ENCODE measurements at places on chromosomes 5 and 9.
A peak's percentile ranks its signal among the peaks of the same experiment; 100 is the strongest.

- DNase-seq = peak; percentile 29
These were observed 142.9 kb downstream of the AOPEP start for GRCh38 chr9:94869415-94869843.

GRCh38 chr9:101814064-101814463 is 75.6 kb upstream of the GRIN3A start:
- no peak for DNase-seq

GRCh38 chr5:111486055-111486454 is 26.3 kb downstream of the STARD4 start:
- DNase-seq = no peak

DNA sequence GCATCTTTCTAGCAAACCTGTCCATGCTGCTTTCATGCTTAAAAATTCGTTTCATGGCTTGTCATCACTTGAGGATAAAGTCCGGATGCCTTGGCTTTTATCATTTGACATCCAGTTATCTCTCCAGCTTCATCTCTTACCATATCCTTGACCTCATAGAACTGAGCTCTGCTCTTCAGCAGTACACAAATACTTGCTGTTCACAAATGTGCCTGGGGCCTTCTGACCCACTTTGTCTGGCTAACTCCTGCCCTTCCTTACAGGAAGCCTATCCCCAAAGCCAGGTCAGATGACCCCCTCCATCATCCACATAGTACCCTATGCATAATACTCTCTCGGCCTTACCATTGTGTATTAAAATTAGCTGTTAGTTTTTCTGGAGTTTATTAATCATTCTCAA is 249.1 kb downstream of the SAXO1 start:
- DNase-seq = no peak

DNA sequence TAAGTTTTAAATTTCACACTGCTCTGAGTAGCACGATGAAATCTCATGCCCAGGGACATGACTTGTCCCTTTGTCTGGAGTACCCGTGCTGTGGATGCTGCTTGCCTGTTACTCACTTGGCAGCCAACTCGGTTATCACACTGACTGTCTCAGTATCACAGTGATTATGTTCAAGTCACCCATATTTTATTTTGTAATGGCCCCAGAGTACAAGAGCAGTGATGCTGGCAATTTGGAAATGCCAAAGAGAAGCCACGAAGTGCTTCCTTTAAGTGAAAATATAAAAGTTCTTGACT is 22.8 kb upstream of the SCGB3A2 start:
- DNase-seq = no peak

DNA sequence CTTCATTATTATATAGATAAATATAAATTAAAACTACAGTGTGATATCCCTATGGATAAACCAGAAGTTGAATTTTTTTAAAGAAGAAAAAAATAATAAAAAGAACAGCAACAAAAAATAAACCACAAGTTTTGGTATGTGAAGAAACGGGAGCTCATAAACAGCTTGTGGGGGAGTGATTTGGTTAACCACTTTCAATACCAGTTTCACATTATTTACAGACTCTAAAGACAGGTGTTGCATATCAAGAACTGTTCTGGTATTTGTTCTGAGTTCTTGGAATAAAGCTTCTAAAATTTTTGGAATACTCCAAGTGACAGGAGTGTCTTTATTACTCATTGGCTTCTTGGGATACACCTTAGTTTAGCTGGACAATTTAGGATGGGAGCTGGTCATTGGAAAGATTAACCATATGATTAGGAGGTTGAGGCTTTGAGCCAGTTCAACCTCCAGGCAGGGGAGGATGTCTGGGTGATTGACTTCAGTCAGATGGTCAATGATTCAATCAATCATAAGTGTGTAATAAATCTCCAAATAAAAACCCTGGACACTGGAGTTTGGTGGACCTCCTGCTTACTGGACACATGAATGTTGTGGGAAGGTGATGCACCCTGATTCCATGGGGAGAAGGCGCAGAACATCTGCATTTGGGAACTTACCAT is 2223.1 kb upstream of the C9orf72 start:
- DNase-seq = no peak

GRCh38 chr5:71891856-71892255 is 172.8 kb downstream of the CARTPT start:
- DNase-seq = no peak

GRCh38 chr5:36680066-36680465 is 73.7 kb downstream of the SLC1A3 start:
- no peak for DNase-seq

- DNase-seq = no peak
These were observed 42.8 kb upstream of the GOLGA1 start for GRCh38 chr9:124983698-124984097.

GRCh38 chr9:98328770-98329169 is 73.3 kb upstream of the TBC1D2 start:
- no peak for DNase-seq

GRCh38 chr5:124649491-124650146 is 96.8 kb downstream of the ZNF608 start:
- DNase-seq = peak; percentile 90

GRCh38 chr9:34550016-34550680 is 27.4 kb upstream of the ENHO start:
- no peak for DNase-seq

GRCh38 chr5:164532235-164532900 is 1026.9 kb downstream of the MAT2B start:
- no peak for DNase-seq

GRCh38 chr5:112086740-112087139 is 329.7 kb upstream of the NREP start:
- no peak for DNase-seq

GRCh38 chr5:178538741-178539229 is 51.4 kb downstream of the COL23A1 start:
- DNase-seq = peak; percentile 4

GRCh38 chr5:142491270-142491669 is 166.4 kb upstream of the SPRY4 start:
- DNase-seq = no peak

- no peak for DNase-seq
These were observed 311.9 kb downstream of the IRX2 start for GRCh38 chr5:2439608-2440007.

DNA sequence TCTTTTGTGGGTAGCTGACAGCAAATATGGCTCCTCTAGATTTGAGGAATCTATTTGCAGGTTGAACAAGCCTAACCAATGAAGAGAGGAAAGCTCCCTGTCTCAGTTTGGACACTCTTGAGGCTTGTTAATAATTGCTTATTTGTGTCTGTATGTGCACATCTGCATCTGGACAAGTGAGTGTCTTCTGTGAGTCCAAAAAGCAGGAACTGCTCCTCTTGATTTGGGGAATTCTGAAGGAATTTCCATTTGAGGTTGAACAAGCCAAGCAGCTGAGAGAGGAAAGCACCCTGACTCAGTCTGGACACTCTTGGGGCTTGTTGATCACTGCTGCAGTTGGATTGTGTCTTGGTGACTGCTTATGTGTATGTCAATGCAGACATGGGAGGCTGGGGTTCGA is 211.6 kb downstream of the DTWD2 start:
- DNase-seq = no peak

- DNase-seq = peak; percentile 8
These were observed 369.4 kb downstream of the TMEM161B start for GRCh38 chr5:87899208-87899661.

GRCh38 chr5:66796305-66797292 is 200.4 kb downstream of the MAST4 start:
- peak; percentile 29 for DNase-seq

DNA sequence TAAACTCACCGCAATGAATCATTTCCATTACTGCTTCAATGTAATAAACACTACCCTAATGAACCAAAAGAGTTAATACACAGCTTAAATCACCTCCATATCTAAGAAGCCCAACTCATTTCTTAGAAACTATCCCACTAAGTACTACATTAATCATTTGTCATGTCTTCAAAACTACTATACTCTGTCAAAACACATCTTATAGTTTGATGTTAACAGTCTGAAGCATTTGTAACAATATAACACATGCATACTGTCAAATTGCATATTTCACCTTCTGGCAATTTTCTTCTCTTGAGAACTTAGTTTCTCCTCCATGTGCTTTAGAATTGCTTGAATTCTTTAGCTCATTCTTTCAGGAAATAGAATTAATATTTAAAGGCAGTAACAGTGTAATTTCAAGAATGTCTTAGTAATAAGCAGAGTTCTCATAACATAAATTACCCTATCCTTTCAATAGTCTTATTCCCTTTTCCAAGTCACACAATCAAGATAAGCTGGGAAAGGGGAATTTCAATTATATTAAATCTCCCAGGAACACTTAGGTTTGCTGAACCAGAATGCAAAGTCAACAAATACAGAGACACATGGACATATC is 199.7 kb downstream of the ATPSCKMT start:
- no peak for DNase-seq

GRCh38 chr5:157076558-157076957 is 17.6 kb upstream of the HAVCR1 start:
- DNase-seq = no peak

GRCh38 chr5:154520861-154521453 is 42.9 kb upstream of the HAND1 start:
- DNase-seq = peak; percentile 35

DNA sequence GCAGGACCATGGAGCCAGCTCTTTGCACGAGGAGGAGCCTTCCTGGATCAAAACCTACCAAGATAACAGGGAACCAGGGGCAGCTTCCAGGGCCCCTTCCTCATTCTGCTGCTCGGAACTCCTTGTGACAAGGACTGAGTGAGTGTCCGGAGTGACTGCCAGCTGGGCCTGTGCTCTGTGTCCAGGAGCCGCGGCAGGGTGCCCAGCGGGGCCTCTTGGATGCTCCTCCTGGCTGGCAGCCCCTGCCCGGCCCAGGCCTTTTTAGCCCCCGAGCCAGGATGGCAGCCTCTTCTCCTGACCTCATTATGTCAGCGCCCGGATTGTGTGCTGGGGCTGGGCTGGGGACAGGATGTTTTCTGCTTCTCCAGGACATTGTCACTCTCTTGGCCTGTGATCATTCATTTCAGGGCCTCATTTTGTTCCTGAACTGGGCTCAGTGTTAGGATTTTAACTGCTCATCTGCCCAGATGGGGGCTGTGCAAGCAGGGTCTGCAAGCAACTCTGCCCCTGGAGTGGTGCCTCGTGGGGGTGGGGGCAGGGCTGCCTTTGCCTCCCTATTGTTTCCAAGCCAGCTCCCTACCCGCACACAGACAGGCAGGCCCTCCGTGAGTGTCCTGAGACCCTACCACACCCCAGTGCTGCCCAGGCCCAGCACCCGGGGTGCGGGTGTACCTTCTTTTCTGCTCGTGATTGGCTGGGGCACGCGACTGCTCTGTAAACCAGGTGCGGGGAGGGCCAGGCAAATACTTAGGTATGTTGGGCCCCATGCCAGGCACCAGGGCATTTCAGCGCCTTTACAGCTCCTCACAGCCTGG is 161.6 kb downstream of the COL23A1 start:
- DNase-seq = no peak

DNA sequence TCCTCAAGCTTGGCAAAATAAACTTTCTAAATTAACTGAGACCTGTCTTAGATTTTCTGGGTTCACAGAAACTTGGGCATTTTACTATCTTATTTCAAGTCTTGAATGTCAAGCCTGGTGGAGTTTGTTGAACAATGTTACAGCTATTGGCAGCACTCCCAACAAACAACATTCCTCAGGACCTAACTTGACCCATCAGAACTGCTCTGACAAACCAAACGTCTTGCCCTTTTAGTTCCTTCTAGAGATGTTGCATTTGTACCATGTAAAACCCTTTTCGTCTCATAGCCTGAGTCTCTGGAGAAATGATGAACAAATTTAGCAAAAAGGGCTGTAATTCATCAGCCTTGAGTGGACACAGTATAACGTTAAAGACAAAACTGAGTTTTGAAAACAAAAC is 51.1 kb downstream of the GNA14 start:
- no peak for DNase-seq

DNA sequence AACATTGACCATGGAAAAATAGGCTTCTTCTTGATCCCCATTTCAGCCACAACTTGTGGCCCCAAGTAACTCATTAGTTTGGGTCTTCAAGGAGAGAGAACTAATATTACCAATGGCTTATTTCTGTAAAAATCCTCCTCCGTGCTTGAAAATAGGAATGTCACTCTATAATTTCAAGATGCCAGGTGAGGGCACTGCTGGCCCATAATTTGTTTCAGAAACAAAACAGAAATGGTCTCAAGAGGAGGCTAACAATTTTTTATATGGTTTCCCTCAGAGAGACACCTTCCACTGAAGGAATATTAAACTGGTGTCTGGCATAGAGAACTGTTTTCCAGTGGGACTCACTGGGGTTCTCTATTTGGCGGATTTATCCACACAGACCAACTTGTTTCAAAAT is 437.0 kb upstream of the TRPC7 start:
- peak; percentile 61 for DNase-seq

Measured in foreskin fibroblast (primary cell).